ENCODE measurements at places on chromosomes 5 and 9.

- DNase-seq, result no peak
These were observed 804.8 kb upstream of the ZNF608 start for GRCh38 chr5:125551246-125551645.

GRCh38 chr9:33136721-33137670 is 30.1 kb downstream of the B4GALT1 start:
- no peak for DNase-seq

GRCh38 chr5:135890296-135890695 is 5.3 kb downstream of the IL9 start:
- no peak for DNase-seq

DNA sequence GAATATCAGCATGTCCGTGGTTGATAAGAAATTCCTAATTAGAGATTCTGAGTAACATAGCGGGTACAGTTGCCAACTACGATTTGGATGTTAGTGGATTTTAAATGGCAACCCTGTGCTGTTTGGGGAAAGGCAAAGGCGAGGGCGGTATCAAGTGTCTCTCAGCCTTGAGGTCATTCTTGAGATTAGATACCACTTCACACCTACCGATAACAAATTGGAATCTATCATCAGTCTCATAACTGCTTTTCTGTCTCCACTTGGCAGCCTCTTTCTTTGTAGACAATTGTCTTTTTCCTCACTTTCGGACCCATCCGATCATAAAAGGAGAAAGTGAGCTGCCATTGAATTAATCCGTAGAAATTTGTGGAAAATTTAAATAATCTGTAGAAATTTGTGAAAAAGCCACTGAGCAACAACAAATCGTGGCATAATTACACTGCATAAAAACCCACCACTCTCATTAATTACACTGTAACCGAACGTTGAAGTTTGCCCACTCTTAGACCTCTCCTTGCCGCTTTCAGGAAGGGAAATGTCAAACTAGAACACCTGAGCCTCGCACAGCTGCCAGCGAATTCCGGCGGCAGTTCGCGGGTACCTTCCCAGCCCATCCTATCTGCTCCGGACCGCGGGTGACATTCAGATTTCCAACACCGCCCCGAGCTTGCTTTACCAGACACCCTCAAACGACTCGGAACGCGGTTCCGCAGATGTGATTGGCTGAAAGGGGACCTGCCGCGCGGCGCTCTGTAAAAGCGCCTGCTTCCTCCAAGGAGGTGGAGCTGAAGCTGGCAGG is 849 bp upstream of the RGMB start:
- no peak for DNase-seq

DNA sequence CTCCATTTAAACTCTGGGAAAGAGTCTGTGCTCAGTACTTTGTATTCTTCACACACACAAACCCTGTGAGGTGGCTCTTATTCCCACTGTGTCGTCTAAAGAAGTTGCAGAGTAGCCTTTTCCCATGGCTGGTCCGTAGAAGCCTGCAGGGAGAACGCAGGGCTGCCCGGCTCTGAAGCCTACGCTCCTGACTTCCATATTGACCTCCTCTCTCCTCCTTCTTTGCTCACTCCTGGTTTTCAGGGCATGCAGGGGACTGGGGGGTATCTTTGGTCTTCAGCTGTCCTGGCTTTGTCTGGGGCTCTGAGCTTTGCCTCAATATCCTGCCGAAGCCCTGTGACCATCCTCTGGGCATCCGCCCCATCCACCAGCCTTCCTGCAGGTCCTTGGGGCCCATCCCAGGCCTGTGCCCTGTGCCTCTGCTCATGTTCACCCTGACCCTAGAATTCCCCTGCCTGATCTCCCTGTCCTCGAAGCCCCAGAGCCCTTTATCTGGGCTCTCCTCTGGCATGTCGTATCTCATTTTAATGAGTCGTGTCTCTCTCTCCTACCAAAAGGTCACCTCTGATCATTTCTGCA is 83.8 kb upstream of the FSTL4 start:
- DNase-seq, result no peak

- DNase-seq, result no peak
These were observed 48.2 kb downstream of the KIF2A start for GRCh38 chr5:62354028-62354874.

GRCh38 chr9:99592834-99593574 is 228.7 kb upstream of the NR4A3 start:
- no peak for DNase-seq

GRCh38 chr9:114693248-114693855 is 11.4 kb upstream of the TEX48 start:
- no peak for DNase-seq

DNA sequence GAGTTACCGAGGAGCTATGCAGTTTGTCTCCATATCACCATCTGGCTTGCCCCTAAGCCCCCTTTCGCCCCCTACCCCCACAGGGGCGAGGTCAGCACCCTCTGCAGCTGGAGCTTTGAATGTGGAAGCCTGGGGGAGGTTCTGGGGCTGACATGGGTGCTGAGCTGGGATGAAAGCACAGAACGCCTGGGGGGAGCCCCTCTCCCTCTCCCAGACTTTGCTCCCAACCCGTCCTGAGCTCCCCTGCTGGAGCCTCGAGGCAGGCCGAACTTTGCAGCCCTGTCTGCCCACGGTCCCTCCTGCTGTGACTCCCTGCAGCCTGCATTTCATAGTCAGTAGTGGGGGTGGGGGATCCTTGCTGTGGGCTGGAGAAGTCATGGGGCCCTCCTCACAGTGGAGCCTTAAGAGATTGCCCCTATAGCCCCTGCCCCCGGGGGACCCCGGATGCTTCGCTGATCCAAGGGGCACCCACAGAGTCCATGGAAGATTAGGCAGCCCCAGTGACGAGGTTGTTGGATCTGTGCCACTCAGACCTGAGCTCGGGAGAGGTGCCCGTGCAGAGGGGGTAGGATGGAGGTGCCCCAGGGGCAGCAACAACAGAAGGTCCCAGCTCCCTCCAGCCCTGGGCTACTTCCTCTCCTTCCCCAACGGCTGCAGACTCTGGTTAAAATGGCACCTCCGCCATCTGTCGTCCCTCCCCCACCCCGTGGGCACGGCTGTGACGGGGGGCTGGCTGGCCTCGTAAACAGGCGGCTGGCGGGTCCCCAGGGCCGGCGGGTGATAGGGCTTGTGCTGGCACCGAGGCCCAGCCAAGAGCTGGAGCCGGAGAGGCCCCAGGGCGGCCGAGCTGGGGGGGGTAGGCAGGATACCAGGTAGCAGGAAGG is 162.0 kb downstream of the C9orf50 start:
- DNase-seq, result no peak

DNA sequence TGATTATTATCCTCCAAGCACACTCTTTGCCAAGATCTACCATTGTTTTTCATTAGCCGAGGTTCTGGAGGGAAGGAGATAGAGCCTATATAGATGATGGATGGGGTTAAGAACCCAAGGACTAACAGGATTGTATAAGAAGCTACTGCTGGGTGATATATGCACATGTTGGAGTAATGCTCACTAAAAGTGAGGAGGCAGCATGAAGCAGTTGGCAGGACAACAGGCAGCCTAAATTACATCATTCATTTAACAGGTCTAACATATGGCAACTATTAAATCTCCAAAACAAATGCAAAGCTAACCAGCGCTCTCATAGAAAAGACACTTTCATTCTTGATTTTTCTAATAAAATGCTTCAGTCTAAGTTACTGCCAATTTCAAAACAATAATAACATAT is 293.2 kb downstream of the EPB41L4A start:
- no peak for DNase-seq

- DNase-seq, result no peak
These were observed 8.7 kb downstream of the GALNT10 start for GRCh38 chr5:154199263-154199662.

DNA sequence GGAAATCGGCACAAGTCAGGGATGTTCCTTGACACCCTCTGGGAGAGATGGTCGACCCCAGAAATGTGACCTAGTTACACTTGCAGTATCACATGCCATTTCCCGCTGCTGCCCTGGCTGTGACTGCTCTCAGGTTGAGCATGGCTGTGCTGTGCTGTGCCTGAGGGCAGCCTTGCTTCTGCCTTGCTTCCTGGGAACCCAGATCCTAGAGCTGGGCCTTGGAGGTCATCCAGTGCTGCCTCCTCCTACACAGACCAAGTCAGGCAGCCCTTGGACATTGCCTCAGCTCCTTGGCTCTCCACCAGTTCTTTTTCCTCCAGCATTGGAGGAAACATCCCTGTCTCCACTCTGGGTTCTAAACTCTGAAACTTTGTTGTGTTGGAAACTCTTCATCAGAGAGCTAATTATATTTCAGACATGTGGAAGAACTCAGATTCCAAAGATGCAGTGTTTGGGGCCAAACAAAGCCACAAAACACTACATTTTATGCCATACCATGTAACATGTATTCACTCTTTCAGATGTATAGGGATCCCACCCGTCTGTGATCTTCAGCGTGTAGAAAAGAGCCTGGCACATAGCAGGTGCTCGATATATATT is 6.1 kb downstream of the MAMDC2 start:
- no peak for DNase-seq

DNA sequence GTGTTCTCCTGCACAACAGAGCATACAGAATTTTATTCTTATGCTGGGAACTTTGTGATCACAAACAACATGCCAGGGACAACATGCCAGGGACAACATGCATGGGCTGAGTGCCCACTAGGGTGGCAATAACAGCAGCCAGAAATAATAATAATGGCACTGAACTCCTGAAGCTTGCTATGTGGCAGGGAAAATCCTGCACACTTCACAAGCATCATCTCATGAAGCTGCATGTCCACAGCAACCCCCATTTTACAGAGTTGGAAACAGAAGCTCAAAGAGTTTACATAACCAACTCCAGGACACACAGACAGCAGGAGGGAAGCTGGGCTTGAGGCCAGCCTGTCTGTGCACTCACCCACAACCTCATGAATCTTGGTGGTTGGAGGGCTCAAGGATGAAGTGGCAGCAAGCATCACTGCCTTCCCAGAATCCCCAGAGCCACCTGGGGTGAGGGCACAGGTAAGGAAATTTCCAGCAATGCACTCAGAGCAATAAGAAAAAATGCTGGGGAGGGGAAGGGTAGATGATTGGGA is 111.4 kb downstream of the GABBR2 start:
- DNase-seq, result no peak

DNA sequence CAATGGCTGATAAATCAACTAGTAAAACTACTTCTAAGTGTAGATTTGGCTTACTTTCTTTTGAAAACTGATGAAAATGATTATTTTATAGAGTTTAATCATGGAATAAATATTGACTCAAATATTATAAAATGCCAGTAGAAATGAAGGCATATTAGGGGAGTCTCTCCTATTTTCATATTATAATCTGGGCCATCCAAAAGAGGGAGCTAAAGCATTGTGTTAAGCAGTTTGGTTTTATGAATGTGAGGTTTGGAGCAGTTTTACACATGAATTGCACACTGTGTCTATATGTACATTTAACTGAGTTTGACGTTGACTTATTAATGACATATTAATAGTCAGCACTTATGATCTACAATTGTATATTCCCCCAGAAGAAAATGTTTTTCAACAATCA is 17.4 kb downstream of the CDH9 start:
- no peak for DNase-seq

DNA sequence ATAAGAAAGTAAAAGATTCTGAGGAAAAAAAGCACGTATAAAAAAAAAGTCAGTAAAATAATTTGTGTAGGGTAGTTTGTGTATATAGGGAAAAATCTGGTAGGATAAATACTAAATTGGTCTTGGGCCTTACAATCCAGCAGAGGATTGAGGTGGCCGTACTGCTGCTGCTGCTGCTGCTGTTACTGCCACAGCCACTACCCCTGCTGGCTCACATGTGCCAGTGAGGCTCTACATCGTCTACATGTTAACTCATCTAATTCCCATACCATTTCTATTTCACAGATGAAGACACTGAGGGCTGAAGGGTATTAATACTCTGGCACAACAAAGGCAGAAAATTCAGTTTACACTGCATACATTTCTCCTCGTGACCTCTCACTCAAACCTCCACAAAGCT is 928.5 kb downstream of the TLE4 start:
- no peak for DNase-seq

GRCh38 chr9:2029666-2030170 is 14.6 kb downstream of the SMARCA2 start:
- DNase-seq, result no peak

GRCh38 chr5:97627272-97627671 is 444.2 kb upstream of the RIOK2 start:
- DNase-seq, result no peak

- DNase-seq, result no peak
These were observed 207.0 kb downstream of the GAPVD1 start for GRCh38 chr9:125468646-125469045.

- DNase-seq, result no peak
These were observed 330.2 kb downstream of the OSTF1 start for GRCh38 chr9:75418518-75418917.

DNA sequence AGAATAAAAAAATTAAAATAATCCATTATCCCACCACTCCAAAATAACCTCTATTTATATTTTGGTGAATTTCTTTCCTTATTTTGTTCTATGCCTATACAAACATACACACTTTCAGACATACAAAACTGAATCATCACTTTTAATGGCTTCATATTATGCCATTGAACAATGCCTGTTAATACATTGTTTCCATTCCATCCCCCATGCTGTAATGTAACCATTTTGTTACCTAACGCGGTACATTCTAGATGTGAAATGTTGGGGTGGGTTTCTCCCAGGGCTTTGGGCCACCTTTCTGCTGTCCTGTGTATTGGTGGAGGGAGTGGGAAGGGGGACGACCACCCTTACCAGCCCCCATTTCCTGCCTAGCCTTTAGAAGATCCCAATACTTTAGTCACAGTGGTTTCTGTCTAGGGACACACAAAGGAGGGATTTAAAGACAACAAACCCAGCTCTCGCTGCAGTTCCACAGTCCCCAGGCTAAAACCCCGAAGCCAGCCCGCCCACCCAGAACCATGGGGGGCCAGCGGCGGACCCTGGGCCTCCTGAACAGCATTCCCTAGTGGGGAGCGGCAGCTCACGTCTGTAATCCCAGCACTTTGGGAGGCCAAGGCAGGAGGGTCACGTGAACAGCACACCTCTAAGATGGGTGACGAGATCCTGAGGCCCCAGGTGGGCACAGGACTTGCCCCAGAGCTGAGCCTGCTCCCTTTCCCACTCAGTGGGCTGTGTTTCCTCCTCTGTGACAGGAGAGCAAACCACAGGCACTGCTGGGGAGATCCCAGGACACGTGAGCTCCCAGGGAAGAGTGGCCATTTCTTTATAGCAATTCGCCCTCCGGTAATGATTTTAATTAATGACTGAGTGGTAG is 56.9 kb upstream of the STXBP1 start:
- no peak for DNase-seq

DNA sequence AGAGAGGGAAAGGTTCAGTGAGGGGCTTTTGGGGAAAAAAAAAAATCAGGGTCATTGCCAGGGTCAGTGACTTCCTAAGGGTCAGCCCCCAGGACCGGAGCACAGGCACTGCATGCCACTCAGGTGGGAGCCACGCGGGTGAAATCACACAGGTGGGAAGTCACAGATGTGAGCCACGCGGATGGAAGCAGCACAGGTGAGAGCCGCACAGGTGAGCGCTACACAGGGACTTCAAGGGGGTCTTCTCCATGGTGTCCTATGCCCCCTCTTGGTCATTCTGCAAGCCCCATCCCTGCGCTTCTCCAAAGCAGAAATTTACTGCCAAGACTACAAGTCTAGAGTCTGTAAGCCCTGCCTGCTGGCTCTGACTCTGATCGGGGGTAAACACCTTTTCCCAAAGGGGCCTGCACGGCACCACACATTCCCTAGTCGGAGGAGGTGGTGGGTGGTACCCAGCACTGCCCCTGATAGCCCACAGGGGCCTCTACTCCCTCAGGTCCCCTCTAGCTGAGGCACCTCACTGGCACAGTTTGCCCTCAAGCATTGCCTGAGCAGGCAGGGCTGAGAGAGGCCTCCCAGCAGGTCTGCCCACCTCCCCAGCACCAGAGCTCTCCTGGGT is 18.3 kb upstream of the OBP2B start:
- no peak for DNase-seq

GRCh38 chr5:134106991-134107701 is 7.3 kb upstream of the TCF7 start:
- DNase-seq, result no peak
